Heart left ventricle (tissue), 16 donors: ENCODE measurements at places on chromosomes 3 and 15. TPM values are rescaled to one million over a fixed set of nuclear protein-coding genes. Genes with fewer than 3 reads are reported as not detected.

STX19 gene
- not detected for total RNA-seq

GRCh38 chr3:15325228-15325627, 7.2 kb downstream of the SH3BP5 start:
- DNase-seq: no peak

COPG1 gene
- 121 TPM for total RNA-seq

LDHAL6B gene
- total RNA-seq: not detected

LMAN1L gene
- 10.0 TPM for total RNA-seq

GRCh38 chr3:34687671-34688070, 889.2 kb downstream of the PDCD6IP start:
- no peak for DNase-seq

RTP3 gene
- not detected for total RNA-seq

DNA sequence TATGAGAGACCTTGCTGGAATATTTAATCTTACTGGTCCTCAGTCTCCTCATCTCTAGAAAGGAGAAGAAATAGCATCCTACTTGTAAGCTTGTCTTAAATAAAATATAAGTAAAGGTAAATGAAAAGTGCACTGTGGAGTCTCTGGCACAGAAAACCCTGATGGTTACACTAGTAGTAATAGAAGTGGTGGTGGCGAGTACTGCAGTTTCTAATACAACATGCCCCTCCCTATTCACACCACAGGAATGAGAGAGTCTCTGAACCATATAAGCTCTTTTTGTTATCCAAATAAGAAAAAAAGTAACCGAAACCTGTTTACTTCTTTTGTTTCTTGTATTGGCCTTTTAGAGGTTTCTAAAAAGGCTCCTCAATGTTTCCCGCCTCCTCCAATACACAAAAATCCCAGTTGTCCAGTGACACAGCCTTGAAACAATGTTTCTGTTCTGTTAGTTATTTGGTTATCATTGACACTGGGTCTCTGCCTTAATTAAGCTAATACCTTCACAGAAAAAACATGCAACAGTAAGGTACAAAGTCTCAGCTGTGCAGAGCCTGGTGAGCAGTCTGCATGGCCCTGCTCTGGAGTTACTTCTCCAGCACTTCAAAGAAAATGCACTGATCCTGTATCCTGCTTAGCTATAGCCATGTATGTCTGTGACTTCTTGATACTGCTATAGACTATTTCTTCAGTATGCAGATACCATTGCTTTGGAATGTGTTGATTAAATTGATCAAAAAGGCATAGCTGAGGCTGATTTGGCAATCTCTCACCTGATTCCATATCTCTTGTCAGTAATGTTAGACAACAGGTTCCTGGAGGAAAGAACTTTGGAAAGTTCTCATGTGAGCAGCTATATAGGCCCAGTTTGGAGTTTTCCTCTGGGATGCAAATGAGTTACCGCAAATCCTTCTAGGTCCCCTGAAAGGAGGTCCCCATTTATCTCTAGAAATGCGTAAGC, 315.6 kb upstream of the IL12A start:
- DNase-seq: no peak

GRCh38 chr15:70855764-70856163, 1.8 kb upstream of the LARP6 start:
- no peak for DNase-seq

- no peak for DNase-seq
Observed at GRCh38 chr3:60225848-60226247, 1025.4 kb downstream of the FHIT start.

GNAT1 gene
- not detected for total RNA-seq

GRCh38 chr15:71346464-71346863, 231.2 kb downstream of the THSD4 start:
- no peak for DNase-seq

- no peak for DNase-seq
Observed at GRCh38 chr3:55911266-55911665, 424.2 kb upstream of the WNT5A start.

GRCh38 chr3:187705164-187705563, 2.8 kb upstream of the RTP2 start:
- no peak for DNase-seq

GRCh38 chr3:127747066-127747465, 74.3 kb downstream of the ABTB1 start:
- no peak for DNase-seq

GRCh38 chr3:43867436-43868072, 176.8 kb downstream of the ABHD5 start:
- no peak for DNase-seq

- DNase-seq: no peak
Observed at GRCh38 chr3:177321819-177322218, 124.5 kb upstream of the TBL1XR1 start.

SLC51B gene
- not detected for total RNA-seq

GOLGA6B gene
- not detected for total RNA-seq

CYP11A1 gene
- 0.85 TPM for total RNA-seq

AGBL1 gene
- not detected for total RNA-seq

GRCh38 chr3:122912772-122913538, 114.6 kb downstream of the SEMA5B start:
- DNase-seq: no peak

GRCh38 chr3:52246728-52247408, 1.3 kb downstream of the PPM1M start:
- peak; percentile 42 for DNase-seq
